ENCODE measurements at places on chromosomes 3 and 15.
A peak's percentile ranks its signal among the peaks of the same experiment; 100 is the strongest.

- no peak for DNase-seq
- no peaks in the 10 kb centered on the region for H3K27me3 ChIP-seq
- H3K36me3 ChIP-seq: peaks cover 5% of the 10 kb centered on the region
Measured at GRCh38 chr15:101014921-101015841, 96.0 kb downstream of the LRRK1 start.

DNA sequence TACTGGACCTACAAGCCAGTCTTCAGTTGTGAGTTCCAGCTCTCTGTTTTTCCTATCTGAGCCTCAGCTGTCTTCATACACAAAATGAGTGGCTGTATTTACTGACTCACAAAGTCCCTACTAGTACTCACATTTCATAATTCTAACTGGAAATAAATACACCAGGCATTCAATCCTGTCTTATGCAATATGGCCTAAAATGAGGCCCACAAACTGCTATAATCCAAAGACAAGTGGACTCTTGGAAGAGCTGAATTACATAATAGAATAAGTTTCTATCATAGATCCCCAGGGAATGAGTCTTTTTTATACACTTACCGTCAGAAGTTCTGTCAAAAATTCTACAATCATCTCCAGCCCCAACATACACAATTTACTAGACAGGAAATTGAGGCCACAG is 211.9 kb downstream of the LRRN1 start:
- H3K36me3 ChIP-seq: no peaks in the 10 kb centered on the region
- no peaks in the 10 kb centered on the region for H3K27me3 ChIP-seq
- H3K4me3 ChIP-seq: no peak overlapping the region

DNA sequence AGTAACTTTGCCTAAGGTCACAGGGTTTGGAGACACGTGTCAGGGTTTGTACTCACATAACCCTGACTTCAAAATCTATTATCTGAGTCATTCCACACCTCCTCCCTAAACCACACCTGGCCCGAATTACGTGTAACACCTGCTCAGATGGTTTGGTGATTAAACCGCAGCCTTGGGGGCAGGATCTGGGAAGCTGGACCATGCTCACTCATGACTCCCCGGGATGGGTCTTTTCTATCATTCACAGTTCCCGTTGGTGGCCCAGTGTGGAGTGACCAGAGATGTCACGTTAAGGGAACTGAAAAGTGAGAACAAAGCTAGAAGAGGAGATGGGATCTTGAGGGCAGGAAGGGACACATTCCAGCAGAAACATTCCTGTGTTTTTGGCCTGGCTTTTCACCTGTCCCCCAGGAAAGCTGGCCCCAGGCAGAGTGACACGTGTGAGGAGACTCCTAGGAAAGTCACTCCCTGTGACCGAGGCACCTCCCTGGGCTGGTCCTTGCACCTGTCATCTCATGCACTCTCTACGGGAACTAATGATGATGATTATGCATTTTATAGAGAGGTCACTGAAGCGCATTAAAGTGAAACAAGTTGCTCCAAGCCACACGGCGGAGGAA is 75.4 kb upstream of the POMGNT2 start:
- no peaks in the 10 kb centered on the region for H3K27me3 ChIP-seq
- H3K4me1 ChIP-seq: peaks cover 39% of the 10 kb centered on the region
- no peaks in the 10 kb centered on the region for H3K36me3 ChIP-seq
- peak; percentile 89 for DNase-seq
- peak overlapping the region; percentile 34 for H3K4me3 ChIP-seq

DNA sequence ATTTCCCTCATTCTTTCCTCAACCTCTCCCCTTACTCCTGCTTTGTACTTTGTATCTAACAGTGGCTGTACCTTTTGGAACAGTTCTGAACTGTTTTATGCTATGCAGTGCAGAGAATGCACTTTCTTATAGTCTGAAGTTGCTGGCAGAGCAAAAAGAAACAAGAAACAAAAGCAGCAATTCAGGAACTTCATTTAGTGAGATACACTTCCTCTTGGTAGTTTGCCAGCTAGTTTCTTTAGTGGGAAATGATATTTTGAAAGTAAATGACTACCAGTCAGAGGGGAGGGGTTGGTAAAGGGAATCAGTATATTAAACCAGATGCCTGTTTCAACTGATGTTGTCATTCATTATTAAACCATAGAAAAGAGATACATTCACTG is 55.0 kb upstream of the CHD2 start:
- DNase-seq: no peak
- H3K4me3 ChIP-seq: no peak overlapping the region
- H3K4me1 ChIP-seq: peaks cover 11% of the 10 kb centered on the region
- no peaks in the 10 kb centered on the region for H3K36me3 ChIP-seq

DNA sequence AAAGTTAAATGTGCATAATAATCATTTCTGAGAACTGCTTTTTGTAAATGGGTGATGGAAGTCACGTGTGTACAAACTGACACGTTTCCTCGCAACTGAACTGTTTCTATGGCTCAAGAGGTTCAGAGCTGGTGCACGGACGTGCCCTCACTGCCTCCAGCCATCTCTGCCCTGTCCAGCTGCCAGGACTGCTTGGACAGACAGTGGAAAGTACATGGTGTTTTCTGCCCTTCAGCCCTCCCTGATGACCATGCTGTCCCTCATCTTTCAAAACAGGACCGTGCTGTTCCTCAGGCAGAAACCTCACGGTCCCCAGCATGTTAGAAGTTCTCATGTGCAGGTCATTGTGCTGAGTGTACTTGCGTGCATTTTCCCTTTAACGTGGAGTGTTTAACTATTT is 38.7 kb downstream of the GJD2 start:
- H3K4me3 ChIP-seq: no peak overlapping the region
- H3K4me1 ChIP-seq: no peaks in the 10 kb centered on the region
- H3K36me3 ChIP-seq: no peaks in the 10 kb centered on the region
- no peak for DNase-seq

- no peak within 1 kb of the TSS for H3K4me3 ChIP-seq
- H3K4me1 ChIP-seq: no peaks in the 10 kb centered on the region
- no peaks in the 10 kb centered on the region for H3K36me3 ChIP-seq
Measured at GRCh38 chr3:148697306-148698189, at the start of gene AGTR1. AGTR1 (plus strand) TSS chr3:148697903; CDS start chr3:148741036, 43,133 bp downstream.
